Mesenchymal stem cell (in vitro differentiated cells and primary cell): ENCODE measurements at places on chromosomes 7 and 10.

- DNase-seq: no peak
These were observed 104.4 kb downstream of the TRRAP start for GRCh38 chr7:98982686-98983085.

DNA sequence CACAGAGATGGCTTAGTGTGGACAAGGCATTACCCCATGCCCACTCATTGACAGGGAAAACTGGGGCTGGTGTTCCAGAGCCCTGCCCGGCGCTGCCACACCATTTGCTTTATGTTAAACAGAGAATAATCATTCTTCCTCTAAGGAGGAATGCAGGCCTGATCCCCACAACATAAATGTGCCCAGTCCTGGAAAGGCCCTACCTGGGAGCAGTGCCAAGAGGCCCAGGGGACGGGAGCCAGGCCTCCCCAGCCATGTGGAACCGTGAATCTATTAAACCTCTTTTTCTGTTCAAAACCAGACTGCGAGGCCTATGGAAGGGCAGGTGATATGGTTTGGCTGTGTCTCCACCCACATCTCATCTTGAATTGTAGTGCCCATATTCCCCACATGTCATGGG, 264.1 kb downstream of the GRID1 start:
- no peak for DNase-seq

DNA sequence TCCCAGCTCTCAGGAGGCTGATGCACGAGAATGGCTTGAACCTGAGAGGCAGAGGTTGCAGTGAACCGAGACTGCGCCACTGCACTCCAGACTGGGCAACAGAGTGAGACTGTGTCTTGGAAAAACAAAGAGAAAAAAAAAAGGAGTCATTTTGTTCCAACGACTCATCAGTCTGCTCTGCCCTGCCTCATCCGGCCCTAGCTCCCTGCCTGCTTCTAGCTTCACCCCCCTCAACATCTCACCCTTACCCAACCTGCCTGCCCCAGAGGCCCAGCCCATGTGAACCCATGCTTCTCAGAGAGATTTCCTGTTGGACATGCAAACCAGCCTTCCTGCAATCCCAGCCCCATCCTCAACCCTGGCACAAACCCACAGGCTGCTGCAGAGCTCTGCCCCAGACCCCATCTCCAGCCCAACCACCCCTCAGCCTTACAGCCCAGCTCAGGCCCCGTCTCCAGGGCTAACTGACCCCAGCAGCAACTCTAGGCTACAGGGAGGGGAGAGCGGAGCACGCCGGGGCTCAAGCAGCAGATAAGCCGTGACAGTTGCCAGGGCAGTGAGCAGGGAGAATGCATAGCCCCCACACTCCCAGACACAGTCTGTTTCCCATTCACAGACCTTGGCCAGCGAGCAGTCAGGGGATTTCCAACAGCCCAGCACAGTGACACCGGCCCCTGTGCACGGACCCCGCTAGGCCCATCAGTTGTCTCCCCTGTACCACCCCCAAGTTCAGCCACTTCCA, 86.0 kb upstream of the KCTD7 start:
- DNase-seq: peak; percentile 22

DNA sequence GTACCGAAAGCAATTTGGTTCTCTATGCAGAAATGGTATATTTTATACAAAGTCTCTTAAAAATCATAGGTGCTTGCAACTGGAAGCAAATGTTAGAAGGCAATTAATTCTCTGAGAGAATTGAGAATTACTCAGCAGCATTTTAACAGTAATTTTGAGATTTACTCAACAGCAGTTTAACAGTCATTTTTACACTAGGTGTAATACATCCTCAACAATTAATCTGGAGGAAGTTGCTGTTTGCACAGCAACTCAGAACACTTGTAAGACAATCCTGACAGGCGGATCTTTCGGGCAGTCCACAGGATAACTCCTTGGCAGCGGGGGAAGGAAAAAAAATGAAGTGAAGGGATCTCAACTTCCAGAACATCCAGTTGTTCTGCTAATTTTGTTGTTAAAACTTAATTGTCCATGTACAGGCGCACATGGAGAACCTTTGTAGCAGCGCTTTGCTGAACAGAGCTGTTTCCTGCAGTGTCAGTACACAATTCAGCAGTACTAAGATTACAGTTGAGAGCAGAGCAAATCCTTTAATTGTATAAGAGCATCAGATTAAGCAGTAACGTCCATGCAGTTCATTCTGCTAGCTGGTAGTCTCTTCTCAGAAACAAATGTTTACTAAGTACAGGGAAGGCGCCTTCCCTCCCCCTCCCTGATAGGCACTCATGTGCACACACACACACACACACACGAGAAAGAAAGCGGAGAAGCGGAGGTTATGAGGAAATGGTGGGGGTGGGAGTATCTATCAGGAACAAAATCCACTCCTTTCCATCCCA, 43.8 kb downstream of the ENO4 start:
- DNase-seq: peak; percentile 17

- no peak for DNase-seq
These were observed 4.4 kb downstream of the PON3 start for GRCh38 chr7:95391761-95392160.

DNA sequence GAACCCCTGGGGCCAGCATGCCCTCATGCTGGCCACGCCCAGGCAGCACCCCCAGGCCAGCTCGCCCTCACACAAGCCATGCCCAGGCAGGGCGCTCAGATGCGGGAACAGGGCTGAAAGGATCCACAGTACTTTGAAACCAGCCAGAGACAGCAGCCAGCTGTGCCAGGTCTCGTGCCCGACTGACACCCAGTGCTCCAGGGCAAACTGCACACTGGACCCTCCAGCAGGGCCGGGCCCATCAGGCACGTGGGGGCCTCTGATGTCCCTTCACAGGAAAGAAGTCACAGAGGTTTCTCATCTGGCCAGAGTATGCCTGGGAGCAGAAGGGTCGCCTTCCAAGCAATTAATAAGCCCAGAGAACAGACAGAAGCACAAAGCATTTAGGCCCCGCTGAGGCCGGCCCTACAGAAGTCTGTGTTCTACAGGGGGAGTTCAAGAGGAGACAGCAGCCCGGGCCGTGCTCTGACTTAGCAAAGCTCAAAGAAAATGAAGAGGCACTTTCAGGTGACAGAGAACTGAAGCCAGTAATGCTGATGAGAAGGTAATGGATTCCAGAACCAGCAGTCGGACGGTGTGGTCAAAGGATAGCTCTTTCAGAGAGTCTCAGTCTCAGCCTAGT, 21.4 kb downstream of the MAD1L1 start:
- no peak for DNase-seq

- DNase-seq: no peak
These were observed 56.9 kb upstream of the AOAH start for GRCh38 chr7:36781011-36781738.

DNA sequence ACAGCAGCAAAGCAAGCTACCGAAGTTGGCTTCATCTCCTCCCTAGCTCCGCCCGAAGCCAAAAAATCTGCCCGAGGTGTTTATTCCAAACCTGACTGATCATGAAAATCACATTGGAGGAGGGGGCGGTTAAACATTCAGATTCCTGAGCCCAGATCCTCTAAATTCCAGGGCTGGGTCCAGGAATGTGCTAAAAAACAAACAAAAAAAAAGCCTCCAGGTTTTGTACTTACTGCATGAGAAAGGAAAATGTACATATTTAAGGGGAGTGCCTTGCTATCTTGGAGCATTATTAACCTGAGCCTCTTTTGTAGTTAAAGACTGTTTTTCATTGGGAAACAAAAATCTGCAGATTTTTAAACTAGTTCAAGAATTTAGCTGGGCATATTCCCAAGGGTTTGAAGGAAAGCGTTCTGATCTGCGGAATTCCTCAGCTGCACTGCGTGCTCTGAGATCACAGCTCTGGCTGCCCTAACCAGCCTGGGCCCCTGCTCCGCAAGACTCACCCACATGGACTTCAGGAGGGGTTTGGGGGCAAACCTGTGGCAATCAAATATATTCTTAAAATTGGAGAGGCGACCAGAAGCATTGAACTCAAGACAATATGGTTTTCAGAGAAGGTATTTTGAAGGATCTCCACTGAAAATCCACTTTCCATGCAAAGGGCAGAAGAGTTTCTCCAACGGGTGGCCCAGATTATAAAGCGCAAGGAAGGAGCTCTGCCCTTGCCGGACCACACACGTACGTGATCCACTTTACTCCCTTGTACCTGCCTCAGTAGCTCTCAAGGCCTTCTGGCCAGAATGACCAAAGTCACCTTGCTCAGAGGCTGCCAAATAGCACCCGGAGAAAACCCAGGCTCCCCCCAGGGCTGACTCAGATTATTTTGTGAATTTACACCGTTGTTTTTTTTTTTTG, 10.0 kb upstream of the TNS3 start:
- DNase-seq: peak; percentile 41

- DNase-seq: no peak
These were observed 732.1 kb upstream of the POT1 start for GRCh38 chr7:125661677-125662076.

GRCh38 chr10:99964791-99965190, 45.0 kb downstream of the DNMBP start:
- peak; percentile 61 for DNase-seq

DNA sequence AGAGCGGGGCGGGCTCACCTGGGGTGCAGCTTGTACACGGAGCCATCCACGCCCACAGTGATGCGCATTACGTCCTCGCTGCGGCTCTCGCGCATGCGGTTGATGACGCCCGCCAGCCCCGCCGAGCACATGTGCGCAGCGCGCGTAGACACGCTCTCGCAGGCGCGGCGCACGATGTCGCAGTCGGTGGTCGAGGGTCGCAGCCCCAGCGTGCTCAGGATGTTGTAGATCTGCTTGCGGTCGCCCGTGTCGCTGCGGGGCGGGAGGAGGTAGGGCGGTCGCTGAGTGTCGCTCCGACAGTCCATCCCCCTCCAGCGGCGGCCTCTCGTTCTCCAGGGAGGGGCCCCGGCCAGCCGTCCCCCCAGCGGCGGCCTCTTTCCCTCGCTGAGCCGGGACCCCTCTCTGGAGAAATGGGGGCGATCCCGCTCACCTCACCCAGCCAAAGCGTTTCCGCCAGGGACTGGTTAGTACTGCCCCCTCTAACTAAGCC, 4.4 kb upstream of the MYL7 start:
- no peak for DNase-seq

GRCh38 chr10:70296406-70296899, 12.6 kb upstream of the NPFFR1 start:
- peak; percentile 81 for DNase-seq

DNA sequence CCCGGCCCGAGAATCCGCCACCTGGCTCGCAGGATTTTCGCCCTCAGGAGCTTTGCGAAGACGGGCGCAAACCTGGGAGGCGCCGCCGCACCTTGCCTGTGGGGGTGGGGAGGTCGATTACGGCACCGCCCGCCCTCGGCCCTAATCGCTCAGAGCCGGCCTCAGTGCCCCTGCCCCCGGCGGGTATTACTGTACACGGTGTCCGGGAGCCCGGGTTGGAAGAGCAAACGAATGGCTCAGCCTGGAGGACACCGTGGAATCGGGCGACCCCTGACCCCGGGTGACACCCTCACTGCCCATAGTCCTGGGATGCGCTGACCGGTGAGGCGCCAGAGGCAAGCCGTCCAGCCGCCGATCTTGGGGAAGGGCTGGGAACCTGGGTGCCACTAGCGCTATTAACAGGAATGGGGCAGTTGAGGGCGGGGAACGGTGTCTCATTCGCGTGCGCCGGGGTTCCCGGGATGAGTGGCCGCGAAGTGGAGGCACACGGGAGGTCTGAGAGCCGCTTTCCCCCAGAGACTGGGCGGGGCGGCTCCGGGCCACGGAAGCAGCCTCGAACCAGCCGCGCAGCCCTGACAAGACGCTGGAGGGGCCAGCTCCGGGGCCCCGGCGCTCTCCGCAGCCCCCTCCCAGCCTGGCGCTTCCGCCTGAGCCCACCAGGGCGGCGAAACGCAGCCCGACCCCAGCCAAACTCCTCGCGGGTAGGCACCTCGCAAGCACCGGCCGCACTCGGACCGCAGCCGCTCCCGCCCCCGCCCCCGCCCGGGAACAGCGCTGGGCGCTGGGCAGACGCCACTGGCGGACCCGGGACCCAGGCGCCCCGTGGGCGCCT, 167.5 kb downstream of the NRF1 start:
- DNase-seq: no peak

GRCh38 chr10:131081376-131081775, 230.1 kb downstream of the TCERG1L start:
- DNase-seq: no peak

- no peak for DNase-seq
These were observed 367.5 kb downstream of the CCSER2 start for GRCh38 chr10:84695902-84696301.

- peak; percentile 3 for DNase-seq
These were observed 115.1 kb upstream of the NPS start for GRCh38 chr10:127434006-127434405.

GRCh38 chr7:143396625-143397556, 11.8 kb downstream of the EPHA1 start:
- no peak for DNase-seq

DNA sequence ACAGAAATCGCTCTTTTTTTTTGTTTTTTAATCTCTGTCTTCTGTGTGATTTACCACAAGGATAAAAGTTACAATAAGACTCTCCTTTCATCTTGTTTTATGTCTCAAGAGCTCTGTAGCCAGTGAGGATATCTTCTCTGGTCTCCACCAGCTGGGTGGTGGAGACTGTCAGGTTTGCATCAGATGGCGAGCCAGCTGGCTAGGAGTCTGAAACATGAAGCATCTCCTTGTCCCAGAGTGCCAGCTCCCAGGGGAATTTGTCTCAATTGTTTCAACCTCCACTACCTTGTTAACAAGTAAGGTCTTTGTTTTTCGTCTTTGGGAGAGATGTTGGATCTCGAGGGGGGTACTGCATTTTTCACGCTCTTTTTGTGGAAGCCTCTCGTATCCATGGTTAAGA, 47.3 kb downstream of the FRMPD2 start:
- DNase-seq: no peak

DNA sequence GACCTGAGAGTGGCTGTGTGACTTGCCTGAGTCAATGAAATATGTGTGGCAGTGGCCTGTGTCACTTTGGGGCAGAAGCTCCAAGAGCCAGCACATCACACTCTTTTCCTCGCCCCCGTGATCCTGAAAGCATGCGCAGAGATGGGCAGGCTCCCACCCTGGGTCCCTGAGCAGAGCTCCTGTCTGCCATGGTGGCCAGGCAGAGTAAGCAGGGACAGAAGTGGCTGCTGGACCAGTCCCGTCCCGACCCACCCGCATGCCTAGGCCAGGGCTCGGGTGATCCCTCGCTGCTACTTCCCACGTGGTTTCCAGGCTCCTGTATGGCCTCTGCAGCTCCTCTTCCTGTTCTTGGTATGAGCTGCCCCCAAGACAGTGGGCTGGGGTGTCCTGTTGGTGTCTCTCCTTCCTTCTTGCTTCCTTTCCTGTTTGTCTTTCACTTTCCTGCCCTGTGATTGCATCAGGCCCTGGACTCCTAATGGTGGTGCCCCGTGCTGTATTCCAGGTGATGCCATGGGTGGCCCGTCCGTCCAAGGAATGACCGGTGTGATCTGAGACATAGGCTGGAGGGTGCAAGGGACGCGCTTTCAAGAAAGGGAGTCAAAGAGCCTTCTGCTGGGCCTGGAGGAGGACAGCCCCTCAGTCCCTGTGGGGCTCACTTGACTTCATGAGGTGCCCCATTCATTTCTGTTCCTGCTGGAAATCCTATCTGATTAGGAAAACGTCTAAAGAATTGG, 71.4 kb upstream of the SHH start:
- DNase-seq: no peak

GRCh38 chr10:51159841-51160240, 85.6 kb downstream of the PRKG1 start:
- DNase-seq: no peak
